ENCODE measurements at places on chromosomes 3 and 15. TPM values are rescaled to one million over a fixed set of nuclear protein-coding genes. Genes with fewer than 3 reads are reported as not detected.
A peak's percentile ranks its signal among the peaks of the same experiment; 100 is the strongest.

- no peak for DNase-seq
Observed at GRCh38 chr3:133711013-133711412, 35.2 kb upstream of the TF start.

The SAMMSON gene
- not detected for total RNA-seq

The EIF3J gene
- total RNA-seq: 76.8 TPM

The CDHR4 gene
- total RNA-seq: 0.17 TPM

GRCh38 chr15:85828126-85828525, 33.4 kb upstream of the KLHL25 start:
- DNase-seq: no peak

GRCh38 chr15:46312133-46312740, 677.4 kb downstream of the SQOR start:
- peak; percentile 22 for DNase-seq

GRCh38 chr15:83475551-83475950, 28.4 kb downstream of the SH3GL3 start:
- no peak for DNase-seq

The GCNT3 gene
- total RNA-seq: not detected

GRCh38 chr3:119340014-119340413, 45.8 kb downstream of the ARHGAP31 start:
- no peak for DNase-seq

DNA sequence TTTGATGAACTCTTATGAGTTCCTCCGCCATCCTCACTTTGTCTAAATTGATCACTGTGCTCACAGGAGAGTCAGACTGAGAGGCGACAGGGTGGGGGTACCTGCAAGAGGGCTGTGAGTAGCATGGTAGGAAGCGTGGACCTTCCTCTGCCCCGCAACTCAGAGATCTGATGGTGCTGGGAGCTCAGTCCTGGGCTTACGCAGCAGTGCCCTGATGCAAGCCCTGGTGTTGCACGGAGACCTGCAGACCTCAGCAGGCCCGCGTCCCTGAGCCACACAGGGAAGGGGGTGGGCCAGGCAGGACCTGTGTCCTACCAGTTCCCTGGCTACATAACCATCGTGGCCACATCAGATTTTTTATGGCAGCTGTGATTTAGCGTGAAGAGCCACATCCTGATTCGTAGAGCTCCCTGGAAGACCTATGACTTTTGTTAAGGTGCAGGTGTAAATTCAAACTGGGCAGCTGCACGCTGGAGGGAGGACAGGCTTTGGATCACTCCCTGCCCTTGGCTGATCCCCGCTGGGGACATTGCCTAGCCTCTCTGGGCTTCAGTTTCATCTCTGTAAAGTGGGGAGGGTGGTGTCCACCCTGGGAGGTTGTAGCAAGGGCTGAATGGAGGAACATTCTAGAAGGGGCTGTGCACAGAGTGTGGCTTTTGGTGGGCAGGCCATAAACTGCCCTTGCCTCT, 176.1 kb downstream of the KLF13 start:
- no peak for DNase-seq

The ACTRT3 gene
- 0.17 TPM for total RNA-seq

The IL20RB gene
- 1.5 TPM for total RNA-seq

DNA sequence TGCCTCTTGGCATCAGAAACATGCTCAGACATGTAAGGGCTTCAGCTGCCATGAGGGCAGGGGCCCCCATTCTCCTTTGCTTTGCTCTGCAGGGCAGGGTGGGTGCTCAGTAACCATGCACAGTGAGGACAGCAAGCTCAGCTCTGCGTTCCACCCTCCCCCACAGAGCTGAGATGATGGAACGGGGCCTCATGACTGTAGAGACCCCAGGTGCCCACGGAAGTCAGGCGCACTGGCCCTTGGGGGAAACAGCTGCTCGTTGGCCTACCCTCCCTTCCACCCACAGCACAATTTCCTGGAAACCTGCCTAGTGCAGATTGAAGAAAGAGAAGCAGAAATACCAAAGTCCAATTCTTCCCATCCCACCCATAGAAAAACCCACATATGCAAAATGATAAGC, 10.5 kb downstream of the CTXND1 start:
- DNase-seq: no peak

DNA sequence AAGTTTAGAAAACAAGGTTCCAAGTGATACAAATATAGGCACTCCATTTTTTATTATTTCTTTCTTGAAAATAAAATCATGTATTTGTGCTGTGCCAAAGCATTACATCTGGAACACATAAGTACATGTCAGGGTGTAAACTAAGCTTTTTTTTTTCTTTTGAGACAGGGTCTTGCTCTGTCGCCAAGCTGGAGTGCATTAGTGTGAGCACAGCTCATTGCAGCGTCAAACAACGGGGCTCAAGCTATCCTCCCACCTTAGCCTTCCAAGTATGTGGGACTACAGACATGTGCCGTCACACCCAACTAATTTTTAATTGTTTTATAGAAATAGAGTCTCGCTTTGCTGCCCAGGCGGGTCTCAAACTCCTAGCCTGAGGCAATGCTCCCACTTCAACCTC, 9.0 kb downstream of the SPATA12 start:
- no peak for DNase-seq

The DYNLT2B gene
- total RNA-seq: 7.4 TPM

The SH2D7 gene
- not detected for total RNA-seq

The KBTBD13 gene
- not detected for total RNA-seq

The PLSCR1 gene
- total RNA-seq: 24.9 TPM

DNA sequence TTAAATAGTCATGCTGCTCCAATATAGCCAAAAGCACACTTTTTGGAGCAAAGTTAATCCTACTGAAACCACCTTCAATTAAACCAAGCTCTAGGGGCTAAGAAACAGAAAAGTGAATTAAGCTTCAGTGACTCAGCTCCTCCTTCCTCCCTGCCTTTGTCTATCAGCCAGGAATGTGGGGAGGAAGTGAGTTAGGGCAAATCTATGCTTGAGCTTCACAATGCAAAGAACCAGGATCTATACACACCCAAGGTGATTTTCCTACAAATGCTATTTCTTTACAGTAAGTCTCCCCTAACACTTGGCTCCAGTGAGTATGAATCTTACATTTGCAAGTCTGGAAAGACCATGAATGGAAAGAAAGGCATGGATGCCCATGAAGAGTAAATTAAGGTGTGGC, 212.1 kb downstream of the P3H2 start:
- DNase-seq: no peak

DNA sequence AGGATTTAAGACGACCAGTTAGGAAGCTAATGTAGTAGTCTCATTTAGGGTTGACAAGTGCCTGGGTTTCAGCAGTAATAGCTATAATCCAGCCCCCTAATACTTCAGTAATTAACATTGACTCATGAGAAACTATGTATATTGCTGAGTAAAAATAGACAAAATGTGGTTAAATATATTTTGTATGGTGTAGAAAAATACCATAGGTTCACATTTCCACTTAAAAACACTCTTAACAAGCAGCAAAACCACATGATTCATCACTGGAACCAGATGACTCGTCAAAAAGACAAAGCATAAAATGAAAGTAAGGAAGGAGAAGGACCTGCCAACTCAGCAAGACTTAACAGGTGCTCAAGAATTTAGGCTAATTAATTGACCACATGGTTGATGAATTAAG, 288.9 kb downstream of the EFHB start:
- no peak for DNase-seq

The SYNPR gene
- not detected for total RNA-seq

DNA sequence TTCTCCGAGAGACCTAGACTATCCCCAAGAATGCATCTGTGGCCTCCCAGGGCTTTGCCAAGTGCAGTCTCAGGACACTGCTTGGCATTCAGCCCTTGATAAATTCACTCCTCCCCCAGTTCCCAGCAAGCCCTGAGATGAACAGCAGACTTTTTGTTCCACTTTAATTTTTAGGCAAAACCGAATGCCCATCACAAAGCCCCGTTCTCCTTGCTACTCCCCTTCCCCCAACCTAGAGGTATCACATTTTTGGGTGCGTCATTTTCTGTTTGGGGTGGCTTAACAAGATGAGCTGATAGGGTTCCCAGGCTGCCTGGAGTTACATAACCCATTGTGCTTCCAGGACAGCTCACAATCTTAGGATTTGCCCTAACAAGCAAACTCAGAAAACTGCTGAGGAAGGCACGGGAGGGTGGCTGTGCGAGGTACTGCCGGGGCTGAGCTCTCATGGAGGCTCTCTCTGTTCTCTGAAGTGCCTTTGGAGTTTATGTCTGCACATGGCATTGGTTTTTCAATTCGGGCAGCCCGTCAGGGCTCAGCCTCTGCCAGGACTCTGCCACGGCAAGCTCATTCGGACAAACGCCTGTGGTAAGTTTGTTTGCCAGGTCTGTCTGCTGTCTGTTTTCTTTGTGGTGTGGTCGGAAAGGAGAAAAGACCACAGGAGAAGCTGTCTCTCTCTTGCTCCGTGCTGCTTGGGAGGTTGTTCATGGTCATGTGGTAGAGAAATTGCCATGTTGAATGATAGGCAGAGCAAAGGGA, at the start of gene TRAK1:
TRAK1 (plus strand) TSS at position 385 of the 759 bp plus-strand sequence; CDS start at position 498, 113 bp downstream.
- no peak for DNase-seq

DNA sequence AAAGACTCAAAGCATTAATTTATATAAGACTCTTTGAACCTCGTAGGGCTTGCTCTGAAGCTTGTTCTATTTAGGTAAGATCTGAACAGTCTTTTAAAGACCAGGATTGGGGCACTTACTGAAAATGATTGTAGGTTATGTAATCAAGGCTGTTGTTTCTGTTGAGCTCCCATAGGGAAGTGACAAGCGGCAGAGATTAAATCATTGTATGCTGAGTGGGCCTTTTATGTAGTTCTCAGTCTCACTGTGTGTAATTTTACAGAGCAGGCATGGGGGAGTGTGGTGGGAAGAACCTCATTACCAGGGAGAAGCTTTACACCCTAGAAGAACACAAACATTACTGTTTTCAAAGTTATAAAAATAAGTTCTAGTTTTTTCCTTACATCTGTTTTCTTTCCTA, 160.0 kb upstream of the SNTN start:
- no peak for DNase-seq

DNA sequence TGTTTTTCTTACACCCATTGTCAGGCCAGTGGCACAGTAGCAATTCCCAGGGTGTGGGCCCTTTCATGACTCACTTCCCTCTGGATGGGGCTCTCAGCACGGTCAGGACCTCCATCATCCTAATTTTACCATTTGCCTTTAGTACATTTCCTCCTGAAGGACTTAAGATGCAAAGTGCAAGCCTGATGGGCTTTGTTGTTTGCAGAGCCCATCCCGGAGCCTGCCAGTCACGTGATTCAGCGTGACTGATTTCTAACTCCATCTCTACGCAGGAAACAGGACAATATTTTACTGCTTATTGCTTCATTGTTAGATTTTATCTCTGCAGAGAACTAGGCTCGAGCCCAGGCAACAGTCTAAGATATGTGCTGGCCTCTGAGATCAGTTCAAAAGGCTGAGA, 223.7 kb downstream of the PDZRN3 start:
- DNase-seq: no peak

The ALDH1A2 gene
- total RNA-seq: 0.83 TPM

The HHATL gene
- not detected for total RNA-seq

The YEATS2 gene
- 25.6 TPM for total RNA-seq

- DNase-seq: no peak
Observed at GRCh38 chr3:100603469-100603868, 5.9 kb upstream of the ADGRG7 start.

The NSUN3 gene
- total RNA-seq: 23.1 TPM

- DNase-seq: no peak
Observed at GRCh38 chr15:65833501-65834205, 35.6 kb upstream of the RAB11A start.

The HES1 gene
- not detected for total RNA-seq

The PDZRN3 gene
- not detected for total RNA-seq

The CYP1A2 gene
- total RNA-seq: not detected

DNA sequence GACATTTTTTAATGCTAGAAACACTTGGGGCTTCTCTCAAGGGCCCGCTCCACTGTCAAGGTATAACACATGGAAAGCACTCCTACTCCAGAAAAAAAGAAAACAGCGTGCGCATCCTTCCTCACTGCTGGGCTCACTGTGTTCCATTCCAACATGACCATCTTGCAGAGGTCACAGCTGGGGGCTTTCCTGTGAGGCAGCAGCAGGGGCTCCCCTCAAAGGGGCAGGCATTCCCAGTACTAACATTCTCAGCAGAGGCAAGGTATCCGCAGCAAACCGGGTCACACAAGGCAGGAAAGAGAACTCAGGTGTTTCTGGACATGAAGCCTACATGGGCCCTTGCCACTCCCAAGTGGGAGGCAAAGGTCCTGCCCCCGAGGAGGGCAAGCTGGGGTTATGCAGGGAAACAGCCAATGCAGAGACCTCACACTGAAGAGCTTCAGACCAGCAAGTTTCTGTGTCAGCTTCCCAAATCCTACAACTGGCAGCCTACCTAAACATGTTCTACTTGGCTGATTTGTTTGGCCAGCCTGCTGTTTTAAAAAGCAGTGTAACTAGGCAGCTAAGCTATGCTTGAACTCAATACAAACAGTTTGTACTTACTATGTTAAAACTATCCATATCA, 6.4 kb downstream of the BDH1 start:
- no peak for DNase-seq

DNA sequence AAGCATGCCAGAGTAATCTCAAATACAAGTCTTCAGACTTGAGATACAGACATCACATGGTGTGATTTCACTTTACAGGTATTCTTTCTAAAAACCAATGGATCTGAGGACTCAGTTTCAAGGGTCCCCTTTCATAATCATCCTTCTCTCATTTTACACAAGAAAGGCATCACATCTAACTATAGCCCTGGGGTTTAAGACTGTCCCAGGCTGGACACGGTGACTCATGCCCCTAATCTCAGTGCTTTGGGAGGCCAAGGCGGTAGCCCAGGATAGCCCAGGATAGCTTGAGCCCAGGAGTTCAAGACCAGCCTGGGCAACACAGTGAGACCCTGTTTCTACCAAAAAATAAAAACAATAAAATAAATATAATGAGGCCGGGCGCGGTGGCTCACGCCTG, 36.4 kb downstream of the UBP1 start:
- no peak for DNase-seq

The ACSBG1 gene
- total RNA-seq: not detected

DNA sequence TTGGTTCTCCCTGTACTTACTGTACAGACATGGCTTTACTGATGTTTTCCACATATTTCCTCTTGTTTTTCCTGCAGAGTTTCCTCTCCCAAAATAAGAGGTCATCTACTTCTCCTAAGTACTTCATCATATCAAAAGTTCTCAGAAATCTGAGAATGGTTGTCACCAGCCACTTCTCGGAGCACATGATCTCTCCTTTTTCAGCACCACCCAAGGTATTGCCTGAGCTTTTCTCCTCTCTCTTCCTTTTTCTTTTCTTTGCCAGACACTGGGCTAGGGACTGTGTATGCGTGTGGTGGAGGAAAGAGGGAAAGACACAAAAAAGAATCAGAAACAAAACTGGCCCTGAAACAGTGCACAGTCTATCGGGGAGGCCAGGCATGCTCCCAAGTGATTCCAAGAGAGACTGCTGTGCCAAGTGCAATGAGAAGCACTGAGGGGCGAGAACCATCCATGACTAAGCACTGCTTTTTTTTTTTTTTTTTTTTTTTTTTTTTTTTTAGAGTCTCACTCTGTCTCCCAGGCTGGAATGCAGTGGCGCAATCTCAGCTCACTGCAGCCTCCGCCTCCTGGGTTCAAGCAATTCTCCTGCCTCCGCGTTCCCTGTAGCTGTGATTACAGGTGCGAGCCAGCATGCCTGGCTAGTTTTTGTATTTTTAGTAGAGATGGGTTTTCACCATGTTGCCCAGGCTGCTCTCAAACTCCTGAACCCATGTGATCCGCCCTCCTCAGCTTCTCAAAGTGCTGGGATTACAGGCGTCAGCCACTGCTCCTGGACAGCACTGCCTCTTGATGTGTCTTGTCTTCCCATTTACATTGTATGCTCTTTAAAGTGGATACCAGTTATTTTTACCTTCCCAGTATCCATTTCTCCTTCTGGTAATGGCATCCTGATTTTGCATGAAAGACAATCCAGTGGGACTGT, 194.0 kb upstream of the FEZF2 start:
- no peak for DNase-seq

- no peak for DNase-seq
Observed at GRCh38 chr15:90291679-90292356, 26.3 kb downstream of the NGRN start.
